Lung (tissue), 17 donors: ENCODE measurements at places on chromosomes 2 and 18.

- DNase-seq, result peak; percentile 27
Observed at GRCh38 chr18:9429662-9429993, 45.7 kb upstream of the RALBP1 start.

GRCh38 chr2:64779117-64779690 lies 125.5 kb upstream of the SERTAD2 start:
- no peak for DNase-seq

GRCh38 chr2:122136056-122136455 lies 380.6 kb downstream of the TSN start:
- peak; percentile 12 for DNase-seq

GRCh38 chr18:51196118-51196810 lies 1.2 kb downstream of the MEX3C start:
- peak; percentile 44 for DNase-seq

DNA sequence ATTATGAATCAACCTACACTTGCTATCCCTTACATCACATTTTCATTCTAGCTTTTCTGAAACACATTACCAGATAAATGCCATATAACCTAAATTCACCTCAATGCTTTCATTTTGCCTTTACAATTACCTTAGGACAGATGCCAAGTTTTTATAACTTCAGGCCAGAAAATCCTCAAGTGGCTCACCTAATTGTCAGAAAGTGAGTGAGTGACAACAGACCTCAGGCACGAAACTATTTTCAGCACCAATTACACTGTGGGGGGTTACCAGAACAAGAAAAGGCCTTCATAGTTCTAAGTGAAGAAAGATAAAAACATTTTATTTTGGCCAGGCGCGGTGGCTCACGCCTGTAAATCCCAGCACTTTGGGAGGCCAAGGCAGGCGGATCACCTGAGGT lies 52.3 kb upstream of the ST8SIA5 start:
- no peak for DNase-seq

DNA sequence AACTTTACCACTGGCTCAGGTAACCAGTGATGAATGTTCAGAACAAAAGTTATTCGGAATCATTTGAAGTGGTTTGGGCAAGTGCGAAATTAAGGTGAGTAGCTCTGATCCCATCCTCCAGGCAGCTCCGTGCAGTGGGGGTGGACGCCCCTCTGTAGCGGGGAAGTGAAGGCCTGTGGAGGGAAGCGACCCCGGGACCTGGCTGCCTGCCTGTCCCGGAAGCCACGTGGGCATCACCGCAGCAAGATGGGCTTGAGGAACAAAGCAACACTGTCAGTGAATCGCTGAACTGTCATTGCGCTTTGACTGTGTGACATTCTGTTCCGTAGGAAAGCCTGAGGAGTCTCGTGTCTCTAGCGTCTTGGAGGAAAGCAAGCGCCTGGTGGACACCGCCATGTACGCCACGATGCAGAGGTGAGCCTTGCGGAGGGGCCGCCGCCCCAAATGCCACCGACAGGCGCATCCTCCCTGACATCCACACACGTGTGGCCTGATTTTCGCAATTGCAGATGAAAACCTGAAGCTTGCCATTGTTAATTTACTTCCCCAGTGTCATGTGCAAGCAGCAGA lies 9.5 kb downstream of the TPO start:
- DNase-seq, result no peak

- DNase-seq, result no peak
Observed at GRCh38 chr2:97848306-97848705, 134.9 kb downstream of the ZAP70 start.

- no peak for DNase-seq
Observed at GRCh38 chr2:217900010-217900779, 102.6 kb downstream of the TNS1 start.

DNA sequence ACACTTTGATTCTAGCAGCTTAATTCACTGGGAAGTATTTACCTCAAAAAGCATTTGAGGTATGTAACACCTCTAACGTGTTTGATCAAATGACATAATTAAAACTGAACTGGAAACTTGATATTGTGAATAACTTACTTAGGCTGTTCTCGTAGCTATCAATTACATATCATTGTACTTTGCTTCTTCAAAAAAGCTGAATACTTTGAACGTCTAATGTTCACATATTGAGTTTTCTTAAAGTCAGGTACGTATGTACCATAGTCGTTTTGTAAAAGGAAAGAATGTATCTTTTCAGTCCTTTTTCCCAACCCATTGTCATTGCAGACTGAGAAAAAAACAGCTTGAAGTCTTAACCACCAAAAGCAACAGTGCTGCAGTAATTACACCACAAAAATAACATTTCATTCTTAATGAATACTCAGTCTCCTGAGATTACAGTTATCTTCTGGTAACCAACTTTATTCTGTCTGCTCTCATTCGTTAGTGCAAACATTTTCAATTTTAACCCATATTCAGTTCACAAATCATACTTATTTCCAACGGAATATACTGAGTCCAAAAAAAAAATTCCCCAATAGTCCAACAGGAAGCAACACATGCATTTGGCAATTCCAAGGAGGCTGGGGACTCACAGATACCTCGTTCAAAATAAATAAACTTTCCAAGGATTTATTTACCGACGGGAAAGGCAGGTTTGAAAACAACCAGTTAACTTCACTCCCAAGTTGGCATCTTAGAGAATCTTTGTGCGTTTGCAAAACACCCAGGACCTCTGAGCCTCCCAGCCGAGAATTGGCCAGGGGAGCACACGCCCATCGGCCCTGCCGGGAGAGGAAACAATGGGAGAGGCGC lies 1.1 kb downstream of the CHN1 start:
- DNase-seq, result peak; percentile 60

DNA sequence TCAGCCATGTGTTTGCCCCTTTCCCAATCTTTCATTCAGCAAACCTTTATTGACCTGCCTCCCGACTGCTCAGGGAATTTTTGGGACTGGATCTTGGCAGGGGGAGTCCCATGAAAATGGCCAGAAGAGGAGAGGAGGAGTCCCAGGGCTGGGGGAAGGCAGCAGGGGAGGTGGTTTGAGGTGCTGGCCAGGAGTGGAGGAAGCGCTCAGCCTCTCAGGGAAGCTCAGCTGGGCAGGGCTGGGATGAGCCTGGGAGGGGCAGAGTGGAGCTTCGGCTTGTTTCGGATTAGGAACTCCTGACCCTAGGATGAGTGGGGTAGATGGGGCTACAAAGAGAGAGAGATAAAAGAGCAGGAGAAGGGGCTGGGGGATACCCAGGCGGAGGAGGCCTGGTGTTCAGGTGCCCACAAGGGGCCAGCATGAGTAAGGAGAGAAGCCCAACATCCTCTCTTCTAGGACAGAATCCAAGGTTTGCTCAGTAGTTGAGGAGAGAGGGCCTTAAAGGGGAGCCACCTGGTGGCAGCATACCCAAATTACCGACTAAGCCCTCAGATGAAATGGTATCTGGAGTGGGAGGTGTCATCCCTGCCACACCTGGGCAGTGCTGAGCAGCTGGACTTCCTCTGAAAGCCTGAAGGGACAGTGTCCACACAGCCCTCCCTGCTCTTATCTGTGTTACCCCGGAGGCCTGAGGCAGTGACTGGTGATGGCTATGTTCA lies 91.1 kb downstream of the INHBB start:
- no peak for DNase-seq

- no peak for DNase-seq
Observed at GRCh38 chr18:23126376-23127056, 8.8 kb upstream of the CABLES1 start.

DNA sequence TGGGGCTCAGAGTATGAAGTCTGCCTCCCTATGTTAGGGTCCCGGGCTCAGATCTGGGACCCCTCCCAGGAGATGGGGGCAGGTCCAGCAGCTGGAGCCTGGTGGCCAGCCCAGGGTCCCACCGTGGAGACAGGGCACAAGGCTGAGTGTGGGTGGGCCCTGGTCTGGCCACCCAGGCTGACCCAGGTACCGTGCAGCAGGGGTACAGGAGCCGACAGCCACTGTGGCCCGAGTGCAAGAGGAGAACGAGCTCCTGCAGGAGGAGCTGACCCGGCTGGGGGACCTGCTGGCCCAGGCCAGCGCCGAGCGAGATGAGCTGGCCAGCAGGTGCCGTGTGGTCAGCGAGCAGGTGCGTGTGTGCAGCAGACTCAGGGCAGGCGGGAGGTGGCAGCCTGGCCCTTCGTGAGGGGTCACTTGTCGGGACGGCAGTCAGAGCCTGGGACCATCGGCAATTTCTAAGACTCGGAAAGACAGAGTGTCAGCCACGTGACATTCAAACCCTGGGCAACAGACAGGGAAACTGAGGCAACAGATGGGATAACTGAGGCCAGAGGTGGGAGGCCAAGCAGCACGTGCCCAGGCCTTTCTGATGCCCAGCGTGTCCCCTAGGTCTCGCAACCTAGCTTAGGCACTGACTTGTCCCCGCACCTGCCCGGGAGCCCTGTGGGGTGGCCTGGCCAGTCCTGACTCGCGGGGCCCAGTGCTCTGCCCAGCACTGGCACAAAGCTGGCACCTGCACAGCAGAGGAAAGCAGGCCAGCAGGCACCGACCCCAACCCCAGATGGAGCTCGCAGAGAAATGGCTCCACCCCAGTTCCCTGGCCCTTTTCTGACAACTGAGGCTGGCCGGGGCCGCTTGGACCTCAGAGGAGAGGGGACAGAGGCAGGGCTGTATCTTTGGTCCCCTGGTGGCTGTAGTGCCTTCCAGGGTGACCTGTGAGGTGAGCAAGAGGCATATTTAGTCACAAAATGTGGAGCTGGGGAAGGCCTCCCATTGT lies 13.9 kb downstream of the CROCC2 start:
- no peak for DNase-seq

DNA sequence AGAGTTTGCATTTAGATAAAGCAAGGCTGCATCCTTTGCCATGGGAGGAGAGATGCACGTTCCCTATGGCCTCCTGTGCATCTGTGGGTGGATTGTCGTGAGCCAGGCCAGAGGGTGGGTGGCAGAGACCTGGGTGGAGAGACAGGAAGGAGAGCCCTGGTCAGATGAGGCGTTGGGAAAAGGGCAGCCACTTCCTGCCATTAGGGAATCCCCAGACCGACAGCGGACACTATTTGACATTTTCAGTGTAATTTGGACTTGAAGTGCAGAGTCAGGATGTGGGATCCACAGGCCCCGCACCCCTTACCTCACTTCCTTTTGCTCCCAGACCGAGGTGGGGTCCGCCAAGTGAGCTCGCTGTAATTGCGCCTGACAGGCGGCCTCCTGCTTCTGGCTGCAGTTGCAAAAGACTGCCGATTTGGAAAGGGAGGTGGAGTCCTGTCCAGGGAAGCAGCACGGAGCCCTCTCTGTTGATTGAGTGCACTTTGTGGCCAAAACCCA lies 150.0 kb downstream of the DYSF start:
- DNase-seq, result peak; percentile 29

GRCh38 chr2:191128172-191128910 lies 22.5 kb downstream of the STAT4 start:
- no peak for DNase-seq

DNA sequence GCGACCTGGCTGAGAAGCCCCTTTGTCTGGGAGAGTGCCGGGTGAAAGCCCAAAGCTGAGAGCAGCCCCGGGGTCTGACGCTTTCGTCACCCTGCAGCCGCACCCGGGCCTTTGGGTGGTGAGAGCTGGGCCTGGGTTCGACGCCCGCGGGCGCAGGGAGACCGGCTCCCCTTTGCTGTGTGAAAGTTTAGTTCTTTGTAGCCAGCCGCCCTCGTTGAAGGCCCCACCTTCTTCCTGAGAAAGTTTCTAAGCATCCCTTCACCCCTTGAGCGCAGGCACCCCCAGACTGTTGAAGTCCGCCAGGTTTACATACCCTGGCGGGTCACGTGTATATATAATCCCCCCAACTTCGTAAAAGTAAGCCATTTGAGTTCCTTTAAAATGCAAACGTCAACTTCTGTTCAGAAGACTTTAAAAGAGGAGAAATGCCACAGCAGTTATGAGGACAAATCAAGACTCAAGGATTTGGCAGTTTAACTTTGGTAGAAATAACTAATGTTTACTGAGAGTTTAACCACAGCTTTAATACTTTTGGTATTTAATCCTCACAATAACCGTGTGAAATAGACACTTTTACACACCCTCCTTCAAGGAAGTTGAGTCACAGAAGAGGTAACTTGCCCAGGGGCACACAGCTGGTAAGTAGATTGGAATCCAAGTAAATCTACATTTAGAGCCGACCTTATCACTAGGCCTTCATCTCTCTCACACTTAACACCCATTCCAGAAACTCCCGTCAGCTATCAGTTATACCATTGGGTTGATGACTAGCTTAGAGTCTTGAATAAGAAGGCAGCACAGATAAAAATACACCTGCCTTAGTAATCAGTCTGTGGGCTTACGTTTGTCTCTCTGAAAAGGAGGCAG lies 1.1 kb upstream of the MBOAT2 start:
- no peak for DNase-seq

- no peak for DNase-seq
Observed at GRCh38 chr2:82257796-82258555, 1953.4 kb upstream of the LRRTM1 start.

DNA sequence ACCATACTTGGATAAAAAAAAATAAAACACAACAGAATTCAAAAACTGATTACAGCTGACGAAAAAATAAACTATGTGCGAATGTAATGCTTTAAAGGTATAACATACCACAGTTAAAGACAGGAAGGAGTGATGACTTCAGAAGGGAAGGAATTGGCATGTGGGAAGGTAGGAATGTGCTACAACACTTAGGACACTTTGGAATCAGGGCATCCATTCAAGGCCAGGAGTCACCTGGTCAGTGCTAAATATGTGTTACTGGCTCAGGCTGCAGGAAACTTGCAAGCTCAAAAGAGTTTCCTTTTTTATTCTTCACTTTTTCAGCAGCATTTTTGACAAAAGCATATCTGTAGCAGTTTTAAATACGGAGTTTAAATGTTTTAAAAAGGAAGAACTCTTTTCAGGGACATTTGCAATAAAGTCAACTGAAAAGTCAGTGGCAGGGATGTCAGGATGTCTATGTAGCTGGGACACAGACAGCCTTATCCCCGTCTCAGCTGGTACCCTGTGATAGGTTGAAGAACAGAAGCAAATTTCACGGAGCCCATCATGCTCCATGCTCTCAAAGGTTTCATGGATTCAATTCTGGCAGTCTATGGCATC lies 138.0 kb upstream of the KLHL14 start:
- no peak for DNase-seq

- peak; percentile 19 for DNase-seq
Observed at GRCh38 chr2:2698182-2699120, 367.4 kb upstream of the MYT1L start.

DNA sequence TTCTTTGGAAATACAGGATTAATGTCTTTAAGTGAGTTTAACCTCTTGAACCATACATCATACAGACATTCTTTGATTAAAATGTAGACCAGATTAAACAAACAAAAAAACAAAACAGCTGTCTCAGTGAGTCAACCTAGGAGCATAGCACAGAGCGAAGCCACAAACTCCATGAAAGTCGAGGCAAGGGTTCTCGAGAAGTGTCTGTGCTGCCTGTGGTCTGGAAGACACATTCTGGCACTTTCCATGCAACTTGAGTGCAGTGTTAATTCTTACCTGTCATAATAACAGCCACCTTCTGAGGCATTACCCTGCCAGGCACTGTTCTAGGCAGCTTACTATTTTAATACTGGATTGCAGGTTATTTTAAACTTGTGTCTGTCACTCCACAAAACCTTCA lies 435.5 kb upstream of the MMADHC start:
- no peak for DNase-seq
